ENCODE measurements at places on chromosomes 3 and 15. TPM values are rescaled to one million over a fixed set of nuclear protein-coding genes. Genes with fewer than 3 reads are reported as not detected.

DNA sequence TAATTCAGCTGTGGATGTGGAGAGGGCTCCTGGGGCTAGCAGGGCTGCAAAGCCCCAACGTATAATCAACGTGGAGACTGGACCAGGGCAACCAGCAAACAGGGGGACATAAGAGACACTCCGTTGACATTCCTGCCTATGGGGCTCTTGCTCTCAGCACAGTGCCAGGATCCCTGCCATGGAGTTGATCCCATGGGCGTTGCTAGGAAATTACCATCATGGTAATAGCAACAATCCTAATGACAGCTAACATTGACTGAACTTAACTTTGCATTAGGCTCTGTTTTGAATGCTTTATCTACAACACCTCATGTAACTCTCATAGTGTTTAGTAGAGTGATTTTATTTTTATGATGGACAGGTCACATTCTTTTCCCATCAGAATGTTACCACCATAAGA is 16.9 kb downstream of the GASK1A start:
- no peak for DNase-seq

EEF1AKMT4 gene
- total RNA-seq = 18.5 TPM

DUOXA2 gene
- total RNA-seq = not detected

DNA sequence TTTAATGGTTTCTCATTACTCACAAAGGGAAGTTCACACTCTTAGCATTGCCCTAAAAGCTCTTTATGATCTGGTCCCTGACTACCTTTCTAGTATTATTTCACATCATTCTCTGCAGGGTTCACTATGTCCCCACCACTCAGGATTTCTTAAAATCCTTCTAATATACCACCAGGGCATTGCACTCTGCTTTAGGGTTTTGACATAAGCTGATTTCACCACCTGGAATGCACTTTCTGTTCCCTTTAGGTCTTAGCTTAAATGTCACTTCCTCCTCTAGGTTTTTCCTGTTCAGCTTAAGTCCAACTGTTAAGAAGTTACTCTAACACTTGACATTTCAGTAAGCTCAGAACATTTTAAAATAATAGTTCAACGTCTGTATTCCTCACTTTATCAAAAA is 81.7 kb downstream of the HCN4 start:
- no peak for DNase-seq

OCA2 gene
- not detected for total RNA-seq

GRCh38 chr3:189602471-189602870 is 28.7 kb upstream of the TP63 start:
- no peak for DNase-seq

FES gene
- total RNA-seq = 15.0 TPM

PTX3 gene
- total RNA-seq = 56.4 TPM
